Mesothelial cell of epicardium (in vitro differentiated cells): ENCODE measurements at places on chromosomes 6 and 20. TPM values are rescaled to one million over a fixed set of nuclear protein-coding genes. Genes with fewer than 3 reads are reported as not detected.

DNA sequence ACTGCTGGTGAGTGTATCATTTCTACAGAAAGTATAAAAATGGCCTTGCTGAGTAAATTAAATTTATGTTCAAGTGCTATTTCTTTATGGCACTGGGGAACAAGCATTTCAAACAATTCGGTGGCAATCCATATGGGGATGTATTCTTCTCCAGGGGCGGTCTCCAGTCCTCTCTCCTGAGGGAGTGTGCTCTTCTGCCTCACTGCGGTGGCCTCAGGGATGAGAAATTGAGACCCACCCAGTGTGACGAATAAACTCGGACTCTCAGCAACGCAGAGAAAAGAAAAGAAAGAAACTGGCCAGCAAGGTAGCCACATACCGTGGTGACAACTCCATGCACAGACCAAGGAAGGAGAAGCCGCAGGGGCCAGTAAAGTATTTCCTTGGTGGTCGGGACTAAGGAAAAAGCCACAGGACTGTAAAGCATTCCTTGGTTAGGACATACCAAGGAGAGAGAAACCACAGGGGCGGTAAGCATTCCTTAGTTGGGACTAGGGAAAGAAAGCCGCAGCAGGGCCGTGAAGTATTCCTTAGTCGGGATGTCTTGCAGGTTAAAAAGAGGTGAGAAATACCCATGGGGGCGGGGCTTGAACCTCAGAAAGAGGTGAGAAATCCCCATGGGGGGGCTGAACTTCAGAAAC, 13.6 kb upstream of the GOPC start:
- DNase-seq, result no peak

Gene ANGPT4
- 0.31 to 0.35 TPM (median 0.34 TPM) in 3 replicates for total RNA-seq

GRCh38 chr20:21623074-21623780, 82.2 kb upstream of the PAX1 start:
- DNase-seq, result no peak

- DNase-seq, result no peak
These were observed 9.3 kb downstream of the AURKA start for GRCh38 chr20:56382696-56383095.

Gene RNF5
- total RNA-seq, result 60.7 to 62.8 TPM (median 62.1 TPM) in 3 replicates

DNA sequence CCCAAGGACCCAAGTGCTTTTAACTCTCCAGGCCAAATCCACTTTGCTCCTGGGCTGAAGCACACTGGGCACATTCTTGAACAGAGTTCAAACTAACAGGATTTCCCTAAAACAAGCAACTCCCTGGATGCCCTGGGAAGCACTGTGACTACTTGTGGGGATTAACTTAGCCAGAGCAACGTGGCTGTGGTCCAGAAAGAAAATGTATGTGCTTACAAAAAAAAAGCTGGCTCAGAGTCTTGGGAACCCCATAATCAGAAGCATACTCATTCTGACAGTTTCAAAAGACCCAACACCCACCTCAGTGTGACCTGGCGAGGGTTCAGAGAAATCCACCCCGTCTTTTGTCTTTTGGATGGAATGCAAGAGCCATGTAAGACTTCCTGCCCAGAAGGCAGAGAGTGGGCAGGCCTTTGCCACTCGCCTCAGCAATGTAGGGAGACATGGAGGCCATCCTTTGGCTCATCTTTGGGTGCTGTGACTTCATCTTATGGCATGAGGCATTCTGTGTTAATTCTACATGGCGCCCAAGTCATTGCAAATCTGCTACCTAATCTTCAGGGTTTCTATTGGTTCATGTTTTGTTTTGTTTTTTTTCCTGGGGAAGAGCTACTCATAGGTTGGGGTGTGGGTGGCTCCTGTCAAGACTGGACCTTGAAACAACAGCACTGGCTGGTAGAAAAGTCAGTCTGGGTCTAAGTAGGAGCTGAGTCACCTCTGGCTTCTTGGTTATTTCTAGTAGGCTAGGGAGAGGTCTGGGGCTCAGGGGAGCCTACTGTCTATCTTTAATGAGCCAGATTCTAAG, 248.6 kb upstream of the SUPT3H start:
- no peak for DNase-seq

Gene KLC4
- total RNA-seq, result 61.9 to 69.2 TPM (median 69.0 TPM) in 3 replicates

DNA sequence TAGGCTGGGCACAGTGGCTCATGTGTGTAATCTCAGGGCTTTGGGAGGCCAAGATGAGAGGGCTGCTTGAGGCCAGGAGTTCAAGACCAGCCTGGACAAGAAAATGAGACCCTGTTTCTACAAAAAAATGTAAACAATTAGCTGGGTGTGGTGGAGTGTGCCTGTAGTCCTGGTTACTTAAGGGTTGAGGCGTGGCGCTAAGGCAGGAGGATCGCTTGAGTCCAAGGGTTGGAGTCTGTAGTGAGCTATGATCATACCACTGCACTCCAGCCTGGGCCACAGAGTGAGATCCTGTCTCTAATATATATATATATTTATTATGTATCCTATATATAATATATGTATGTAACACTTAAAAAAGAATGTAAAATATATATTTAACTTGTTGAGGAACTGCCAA, 7.9 kb upstream of the ABRACL start:
- no peak for DNase-seq

Gene MUCL3
- total RNA-seq, result not detected in 3 replicates

DNA sequence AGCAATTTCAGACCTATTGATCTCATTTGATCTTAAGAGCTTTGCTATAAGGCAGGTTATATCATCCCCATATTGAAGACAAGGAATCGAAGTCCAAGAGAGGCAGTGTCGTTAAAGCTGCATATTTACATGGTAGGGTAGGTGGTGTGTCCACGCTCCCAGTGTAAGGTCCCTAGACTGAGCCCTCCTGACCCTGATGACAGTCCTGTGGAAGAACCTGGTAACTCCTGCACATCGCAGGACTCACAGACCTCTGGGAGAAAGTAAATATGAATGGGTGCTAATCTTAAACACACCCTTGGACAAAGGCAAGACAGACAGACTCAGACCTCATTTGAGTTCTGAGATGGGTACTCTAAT, 602 bp upstream of the HLA-DPB1 start:
- no peak for DNase-seq
